ENCODE measurements at places on chromosomes 12 and 14.
A peak's percentile ranks its signal among the peaks of the same experiment; 100 is the strongest.

- DNase-seq, result no peak
Observed at GRCh38 chr14:100440758-100441203, 117.6 kb downstream of the SLC25A47 start.

GRCh38 chr14:58390830-58391229 is 4.9 kb upstream of the TOMM20L start:
- no peak for DNase-seq

GRCh38 chr12:7118881-7119280 is 9.8 kb downstream of the RBP5 start:
- no peak for DNase-seq

GRCh38 chr12:26028953-26029735 is 70.7 kb downstream of the RASSF8 start:
- DNase-seq, result no peak

DNA sequence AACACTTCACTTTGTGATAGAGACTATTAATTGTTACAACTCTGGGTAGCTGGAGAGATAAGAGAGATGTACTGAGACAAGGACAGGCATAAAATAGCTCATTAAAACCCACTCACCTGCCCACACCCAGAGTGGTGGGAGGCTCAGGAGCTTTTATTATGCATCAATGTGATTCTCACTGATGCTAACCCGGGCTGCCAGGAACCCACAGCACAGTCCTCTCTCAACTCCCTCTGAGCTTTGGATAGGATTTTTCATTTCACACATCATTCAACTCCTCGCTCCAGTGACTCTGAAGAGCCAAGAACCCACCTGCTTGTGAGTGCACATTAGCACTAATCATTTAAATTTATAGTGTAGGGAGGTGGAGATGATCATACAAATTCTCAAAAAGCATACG is 827.9 kb downstream of the FLRT2 start:
- DNase-seq, result no peak

GRCh38 chr12:93290391-93290790 is 87.3 kb upstream of the NUDT4 start:
- no peak for DNase-seq

GRCh38 chr14:57981817-57982560 is 116.1 kb upstream of the SLC35F4 start:
- no peak for DNase-seq

- no peak for DNase-seq
Observed at GRCh38 chr14:104549536-104550339, 29.8 kb upstream of the C14orf180 start.

DNA sequence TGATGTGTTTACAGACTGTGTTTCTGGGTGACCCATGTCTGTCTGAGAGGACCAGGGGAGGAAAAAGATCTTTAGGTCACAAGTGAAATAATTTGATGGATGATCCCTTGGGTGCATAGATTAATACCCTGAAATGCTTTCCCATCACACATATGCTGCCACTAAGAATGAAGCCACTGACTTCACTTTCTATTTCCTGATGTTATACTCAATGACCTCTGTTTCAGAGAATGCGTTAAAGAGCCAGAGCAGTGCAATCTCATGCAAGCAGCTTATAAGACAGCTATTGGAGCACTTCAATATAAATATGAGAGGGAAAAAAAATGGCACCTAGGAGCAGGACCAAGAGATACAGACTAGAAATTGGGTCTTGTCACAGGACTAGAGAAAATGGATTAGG is 133.7 kb downstream of the KLHL28 start:
- DNase-seq, result no peak

DNA sequence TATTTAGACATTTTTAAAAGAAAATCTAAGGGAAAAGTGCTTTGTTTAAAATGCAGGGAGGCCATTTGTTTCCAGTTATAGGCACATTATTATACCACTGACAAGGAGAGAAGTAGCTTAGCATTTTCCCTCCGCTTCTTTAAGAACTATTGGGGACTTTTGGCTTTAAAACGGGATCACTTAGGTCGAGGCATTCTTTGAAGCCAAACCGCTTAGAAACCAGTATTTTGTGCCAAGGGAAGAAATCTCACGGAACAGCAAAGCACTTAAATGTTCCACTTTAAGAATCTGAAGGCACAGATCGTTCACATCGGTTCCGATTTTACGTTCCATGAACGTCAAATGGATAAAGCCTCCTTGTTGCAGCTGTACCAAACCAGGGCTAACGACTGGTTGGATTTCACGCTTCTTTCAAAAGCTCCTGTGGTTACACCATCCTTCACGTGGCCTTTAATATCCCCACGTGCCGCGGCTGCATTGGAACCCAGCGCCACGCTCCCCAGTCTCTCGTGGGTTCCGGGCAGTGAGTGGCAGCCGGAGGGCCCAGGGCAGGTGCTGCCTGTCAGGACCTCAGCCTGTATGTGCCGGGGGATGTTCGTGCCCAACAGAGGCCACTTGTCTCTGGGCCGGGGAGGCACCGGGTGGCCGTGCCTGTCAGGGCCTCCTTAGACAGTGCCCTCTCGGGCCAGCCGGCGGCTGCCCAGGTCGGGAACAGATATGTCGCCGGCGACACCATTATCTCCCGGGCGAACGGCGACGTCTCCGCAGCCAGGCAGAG is 195.4 kb downstream of the KIF26A start:
- peak; percentile 26 for DNase-seq

DNA sequence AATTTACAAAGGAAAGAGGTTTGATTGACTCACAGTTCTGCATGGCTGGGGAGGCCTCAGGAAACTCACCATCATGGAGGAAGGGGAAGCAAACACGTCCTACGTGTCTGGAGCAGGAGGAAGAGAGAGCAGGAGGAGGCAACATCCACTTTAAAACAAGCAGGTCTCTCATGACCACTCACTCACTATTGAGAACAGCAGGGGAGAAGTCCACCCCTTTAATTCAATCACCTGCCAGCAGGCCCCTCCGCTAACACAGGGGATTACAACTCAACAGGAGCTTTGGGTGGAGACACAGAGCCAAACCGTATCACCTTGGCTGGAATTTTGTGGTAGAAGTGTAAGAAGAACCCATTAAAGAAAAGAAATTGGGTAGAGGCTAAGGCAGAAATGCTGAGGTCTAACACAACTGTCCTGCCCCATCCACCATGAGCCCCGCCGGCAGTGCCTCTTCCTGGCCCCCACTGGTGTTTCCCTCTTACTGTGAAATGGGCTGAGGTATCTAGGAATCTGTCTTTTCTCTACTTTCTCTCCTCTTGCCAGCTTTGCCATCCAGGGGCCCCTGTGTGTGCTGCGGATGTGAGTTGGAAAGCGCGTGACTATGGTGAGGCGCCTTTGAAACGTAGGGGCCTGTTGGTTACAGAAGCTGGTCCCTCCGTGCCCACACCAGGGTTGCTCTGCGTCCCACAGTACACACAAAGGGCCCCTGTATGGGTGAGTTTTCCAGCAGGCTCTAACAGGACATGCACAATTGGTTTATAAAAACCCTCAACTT is 108.0 kb upstream of the TMEM132D start:
- DNase-seq, result no peak

DNA sequence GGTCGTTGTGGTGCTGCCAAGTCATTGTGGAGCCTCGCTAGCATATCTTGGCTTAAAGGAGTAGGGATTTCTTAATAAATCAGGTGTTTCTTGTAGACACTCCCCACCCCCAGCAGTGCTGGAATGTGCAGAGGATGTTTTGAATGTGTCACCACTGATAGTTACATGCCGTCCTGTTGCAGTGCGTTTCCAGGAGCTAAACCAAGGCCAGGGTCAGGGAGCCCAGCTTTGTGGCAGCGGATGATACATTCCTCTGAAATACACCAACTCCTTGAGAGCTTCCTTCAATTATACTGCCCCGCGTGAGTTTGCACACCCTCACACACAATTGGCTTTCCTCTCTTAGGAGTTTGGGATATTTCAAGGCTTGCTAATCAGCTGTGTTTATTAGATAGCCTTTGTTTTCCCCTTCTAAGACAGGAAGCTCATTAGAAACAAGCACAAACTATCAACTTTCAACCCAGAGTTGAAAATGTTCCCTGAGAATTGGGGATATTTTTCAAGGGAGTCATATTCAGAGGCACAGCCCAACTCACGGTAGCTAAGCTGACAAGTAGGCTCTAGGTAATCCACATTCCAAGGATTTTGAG is 154.9 kb downstream of the C12orf75 start:
- no peak for DNase-seq

- no peak for DNase-seq
Observed at GRCh38 chr14:75230140-75230792, 48.4 kb upstream of the FOS start.

GRCh38 chr14:81582420-81582819 is 48.8 kb upstream of the SEL1L start:
- no peak for DNase-seq

DNA sequence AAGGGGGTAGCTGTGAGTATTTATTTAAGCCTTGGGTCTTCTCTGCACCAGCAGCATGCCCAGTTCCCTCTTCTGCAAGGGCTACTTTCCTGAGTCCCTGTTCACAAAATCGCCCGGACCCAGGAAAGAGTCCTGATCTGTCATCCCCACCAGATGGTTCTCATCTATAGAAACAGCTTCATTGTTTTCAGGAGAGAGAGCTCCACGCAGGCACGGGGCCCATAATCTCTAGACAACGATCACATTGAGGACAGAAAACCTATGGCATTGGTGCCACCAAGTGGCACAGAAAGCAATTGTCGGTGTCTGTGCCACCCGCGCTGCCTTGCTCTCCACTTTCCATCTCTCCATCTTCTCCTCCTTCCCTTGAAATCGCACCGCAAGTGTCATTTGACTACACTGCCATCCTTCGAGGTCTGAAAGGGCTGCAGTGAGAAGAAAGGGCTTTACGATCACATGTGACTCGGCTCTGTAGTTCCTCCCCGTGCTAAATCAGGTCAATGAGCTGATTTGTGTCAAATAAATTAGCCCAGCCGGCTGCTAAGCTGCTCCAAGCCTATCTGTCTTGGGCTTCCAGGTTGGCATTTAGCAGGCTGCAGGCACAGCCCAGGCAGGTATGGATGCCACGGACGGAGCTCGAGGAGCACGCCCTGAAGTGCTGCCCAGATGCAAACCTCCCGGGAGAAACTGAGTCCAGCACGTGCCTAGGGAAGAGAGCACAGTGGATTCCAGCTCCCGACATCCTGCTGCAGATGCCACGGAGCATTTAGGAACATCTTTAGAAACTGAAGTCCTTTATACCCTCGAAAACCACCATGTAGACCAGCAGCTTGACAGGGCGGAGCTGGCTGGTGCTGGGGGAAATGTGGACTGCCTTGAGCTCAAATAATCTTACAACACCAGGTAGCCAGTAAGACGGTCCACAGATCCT is 28.8 kb downstream of the SPRING1 start:
- DNase-seq, result no peak

DNA sequence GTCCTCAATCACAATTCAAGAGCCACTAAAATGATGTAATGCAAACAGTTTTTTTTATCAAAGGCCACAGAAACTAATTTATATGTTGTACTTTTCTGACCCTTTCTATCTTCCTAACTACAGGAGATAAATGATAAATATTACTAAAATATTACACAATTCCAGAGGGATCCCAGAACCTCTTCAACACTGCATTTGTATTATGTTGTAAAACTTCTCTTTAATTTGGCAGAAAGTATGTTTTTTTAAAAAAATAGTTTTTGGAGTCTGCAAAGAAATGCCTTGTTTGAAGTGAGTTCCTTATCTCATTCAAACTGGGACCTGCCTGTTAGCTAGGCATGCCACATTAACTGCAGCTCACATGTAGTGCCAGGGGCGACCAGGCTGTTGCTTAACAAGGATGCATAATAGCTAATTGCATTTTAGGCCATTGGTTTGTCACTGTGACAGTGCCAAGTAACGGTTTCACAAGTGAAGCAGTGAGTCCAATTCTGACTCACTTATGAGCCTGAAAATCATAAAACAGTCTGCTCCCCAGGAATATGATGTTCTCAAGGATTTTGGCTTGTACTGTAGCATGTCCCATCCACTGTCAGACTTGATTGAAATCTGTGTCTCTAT is 266.9 kb downstream of the KTN1 start:
- no peak for DNase-seq

GRCh38 chr12:111025792-111026430 is 105.5 kb upstream of the MYL2 start:
- no peak for DNase-seq

GRCh38 chr14:102501751-102502315 is 7.7 kb downstream of the ANKRD9 start:
- no peak for DNase-seq

GRCh38 chr14:87109271-87109670 is 883.7 kb downstream of the GALC start:
- DNase-seq, result no peak

DNA sequence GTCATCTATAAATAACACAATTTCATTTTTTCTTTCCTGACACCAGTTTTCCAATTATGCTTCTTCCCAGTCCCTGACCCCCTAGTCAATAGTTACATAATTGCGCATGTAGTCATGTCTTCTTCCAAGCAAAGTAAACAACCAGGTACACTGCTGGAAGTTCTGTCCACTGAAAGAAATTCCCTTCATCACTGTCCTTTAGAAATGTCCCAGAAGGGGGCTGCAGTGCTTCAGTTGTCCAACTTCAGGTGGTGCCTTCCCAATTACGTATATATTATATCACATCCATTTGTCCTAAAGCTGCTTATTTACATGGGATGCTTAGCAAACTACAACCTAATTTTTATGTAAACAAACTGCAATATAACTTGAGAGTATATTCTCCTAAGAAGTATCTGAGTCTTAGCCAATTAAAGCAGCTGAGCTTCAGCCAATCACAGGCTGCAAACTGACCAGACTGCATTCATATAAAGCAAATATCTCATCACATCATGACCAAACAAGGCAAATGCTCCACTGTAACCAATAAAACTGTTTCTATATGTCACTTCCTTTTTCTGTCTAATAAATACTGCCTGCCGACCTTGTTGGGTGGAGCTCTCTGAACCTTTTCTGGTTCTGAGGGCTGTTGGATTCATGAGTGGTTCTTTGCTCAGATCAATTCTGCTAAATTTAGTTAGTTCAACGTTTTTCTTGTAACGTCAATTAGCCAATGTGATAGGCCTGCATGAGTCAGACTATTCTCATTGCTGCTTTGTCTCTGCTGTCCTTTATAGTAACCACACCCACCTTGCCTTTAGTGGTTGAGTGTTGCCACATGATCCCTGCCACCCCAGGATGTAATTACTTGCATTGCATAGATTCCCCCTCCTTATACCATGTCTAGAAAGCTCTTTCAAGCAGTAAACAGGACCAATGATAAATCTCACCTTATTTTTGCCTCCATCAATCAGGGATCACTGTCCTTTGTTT is 239.3 kb downstream of the ALG10B start:
- DNase-seq, result no peak

GRCh38 chr14:87002776-87003175 is 990.2 kb downstream of the GALC start:
- DNase-seq, result no peak

GRCh38 chr12:122082621-122083356 is 4.2 kb downstream of the MLXIP start:
- DNase-seq, result no peak

DNA sequence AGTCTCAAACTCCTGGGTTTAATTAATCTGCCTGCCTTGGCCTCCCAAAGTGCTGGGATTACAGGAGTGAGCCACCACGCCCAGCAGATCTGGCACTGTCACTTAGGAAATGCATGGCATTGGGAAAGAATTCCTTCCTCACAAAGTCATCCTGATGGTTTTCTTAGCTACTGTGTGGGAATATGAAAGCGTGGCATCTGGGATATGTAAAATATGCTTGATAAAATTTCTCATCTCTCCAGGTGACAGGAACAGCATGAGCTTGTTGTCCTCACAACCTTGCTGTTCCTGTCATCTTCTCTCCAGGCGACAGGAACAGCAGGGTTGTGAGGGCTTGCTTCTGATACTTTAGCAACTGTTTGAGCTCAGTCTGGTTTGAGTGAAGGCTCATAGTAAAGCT is 16.1 kb upstream of the AICDA start:
- no peak for DNase-seq
